Effector memory CD8-positive, alpha-beta T cell (primary cell): ENCODE measurements at places on chromosomes 5 and 9.

GRCh38 chr9:37621273-37622121 lies 29.1 kb upstream of the TOMM5 start:
- no peak for DNase-seq

GRCh38 chr5:63878788-63879187 lies 83.5 kb downstream of the HTR1A start:
- no peak for DNase-seq

GRCh38 chr9:133592731-133593409 lies 16.3 kb downstream of the FAM163B start:
- DNase-seq, result no peak

- no peak for DNase-seq
Measured at GRCh38 chr9:2802494-2802921, 41.4 kb downstream of the PUM3 start.

GRCh38 chr9:89375191-89375760 lies 57.0 kb downstream of the SECISBP2 start:
- no peak for DNase-seq

DNA sequence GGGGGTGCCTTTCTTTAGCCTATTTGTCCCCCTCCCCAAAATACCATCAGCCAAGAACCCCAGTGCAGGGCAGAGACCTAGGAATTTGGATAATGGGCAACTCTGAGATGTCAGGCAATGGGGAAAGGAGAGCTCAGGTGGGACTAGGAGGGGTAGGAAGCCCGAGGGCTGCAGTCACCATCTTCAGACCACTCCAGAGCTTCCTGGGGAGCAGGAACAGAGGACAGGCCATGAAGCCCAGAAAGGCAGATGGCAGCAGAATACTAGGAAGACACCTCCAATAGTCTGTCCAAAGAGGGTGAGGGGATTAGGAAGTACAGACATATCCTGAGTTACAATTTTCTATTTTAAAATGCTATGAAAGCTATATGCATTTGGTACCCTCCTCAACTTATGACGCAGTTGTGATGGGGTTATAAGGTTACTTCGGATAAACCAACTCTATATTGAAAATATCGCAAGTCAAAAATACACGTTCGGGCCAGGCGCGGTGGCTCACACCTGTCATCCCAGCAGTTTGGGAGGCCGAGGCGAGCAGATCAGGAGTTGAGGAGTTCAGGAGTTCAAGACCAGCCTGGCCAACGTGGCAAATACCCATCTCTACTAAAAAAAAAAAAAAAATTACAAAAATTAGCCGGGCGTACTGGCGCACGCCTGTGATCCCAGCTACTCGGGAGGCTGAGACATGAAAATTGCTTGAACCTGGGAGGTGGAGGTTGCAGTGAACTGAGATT lies 34.6 kb upstream of the IL17B start:
- no peak for DNase-seq

- no peak for DNase-seq
Measured at GRCh38 chr9:104748359-104749031, 1.0 kb downstream of the NIPSNAP3A start.
